OCI-LY7 (cell line): ENCODE measurements at places on chromosomes 13 and 19. TPM values are rescaled to one million over a fixed set of nuclear protein-coding genes. Genes with fewer than 3 reads are reported as not detected.

DNA sequence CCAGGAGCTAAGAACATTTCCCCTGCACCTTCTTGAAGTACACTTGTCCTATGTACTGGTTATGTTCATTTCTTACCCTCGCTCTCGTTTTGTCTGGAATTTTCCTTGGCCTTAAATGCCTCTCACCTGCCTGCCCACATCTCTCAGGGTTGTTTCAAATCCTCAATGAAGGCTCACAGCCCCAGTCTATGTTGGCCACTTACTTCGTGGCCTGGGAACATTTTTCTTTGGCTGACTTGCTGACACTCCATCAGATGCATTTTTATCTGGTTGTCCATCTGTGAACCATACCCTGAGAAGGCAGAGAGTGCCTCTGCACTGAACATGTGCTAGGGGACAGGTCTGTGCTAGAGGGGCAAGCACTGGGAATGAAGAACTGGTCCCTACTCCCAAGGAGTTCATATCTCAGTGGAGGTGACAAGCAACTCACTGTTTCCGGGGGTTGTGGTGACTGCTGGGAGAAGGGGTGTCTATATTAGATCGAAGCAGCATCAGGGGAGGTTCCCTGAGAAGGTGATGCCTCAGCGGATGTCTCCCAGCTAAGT lies 53.6 kb downstream of the USPL1 start:
- DNase-seq: no peak

GRCh38 chr19:38243279-38243673 lies 12.9 kb downstream of the PPP1R14A start:
- DNase-seq: no peak

The EFNA2 gene
- total RNA-seq: not detected in 2 replicates

DNA sequence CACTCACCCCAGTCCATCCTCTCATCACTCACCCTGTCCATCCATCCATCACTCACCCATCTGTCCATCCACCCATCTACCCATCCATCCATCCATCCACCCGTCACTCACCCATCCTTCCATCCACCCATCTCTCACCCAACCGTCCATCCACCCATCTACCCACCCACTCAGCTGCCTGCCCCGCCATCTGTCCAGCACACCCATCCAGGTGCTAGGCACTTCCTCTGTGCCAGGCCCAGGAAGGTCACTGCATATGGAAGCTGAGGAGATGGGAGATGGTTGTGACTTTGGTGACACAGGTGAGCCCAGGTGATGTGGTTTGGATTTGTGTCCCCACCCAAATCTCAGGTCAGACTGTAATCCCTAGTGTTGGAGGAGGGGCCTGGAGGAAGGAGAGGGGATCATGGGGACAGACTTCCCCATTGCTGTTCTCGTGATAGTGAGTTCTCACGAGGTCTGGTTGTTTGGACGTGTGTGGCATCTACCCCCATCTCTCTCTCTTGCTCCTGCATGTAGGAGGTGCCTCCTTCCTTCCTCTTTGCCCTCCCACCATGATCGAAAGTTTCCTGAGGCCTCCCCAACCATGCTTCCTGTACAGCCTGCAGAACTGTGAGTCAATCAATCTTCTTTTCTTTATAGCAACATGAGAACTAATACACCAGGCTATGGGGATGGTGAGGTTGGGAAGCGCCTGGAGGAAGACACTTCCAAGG lies 15.9 kb upstream of the C13orf46 start:
- no peak for DNase-seq

The YJEFN3 gene
- total RNA-seq: 35.3 and 35.8 TPM in 2 replicates

The ATP13A1 gene
- total RNA-seq: 122 and 128 TPM in 2 replicates

DNA sequence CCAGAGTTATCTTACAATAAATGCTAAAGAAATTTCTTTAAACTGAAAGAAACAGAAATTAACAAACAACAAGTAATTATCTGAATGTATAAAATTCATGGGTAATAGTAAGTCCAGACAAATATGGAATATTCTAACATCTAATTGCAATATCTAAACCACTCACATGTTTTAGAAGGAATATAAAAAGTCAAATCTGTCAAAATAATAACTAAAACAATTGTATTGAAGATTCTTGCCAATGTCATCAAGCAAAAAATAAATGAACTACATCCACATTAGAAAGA lies 942.9 kb upstream of the PCDH20 start:
- DNase-seq: no peak

The SGCG gene
- not detected in 2 replicates for total RNA-seq

- DNase-seq: peak; percentile 57
These were observed 21.5 kb upstream of the GSX1 start for GRCh38 chr13:27770809-27771208.

DNA sequence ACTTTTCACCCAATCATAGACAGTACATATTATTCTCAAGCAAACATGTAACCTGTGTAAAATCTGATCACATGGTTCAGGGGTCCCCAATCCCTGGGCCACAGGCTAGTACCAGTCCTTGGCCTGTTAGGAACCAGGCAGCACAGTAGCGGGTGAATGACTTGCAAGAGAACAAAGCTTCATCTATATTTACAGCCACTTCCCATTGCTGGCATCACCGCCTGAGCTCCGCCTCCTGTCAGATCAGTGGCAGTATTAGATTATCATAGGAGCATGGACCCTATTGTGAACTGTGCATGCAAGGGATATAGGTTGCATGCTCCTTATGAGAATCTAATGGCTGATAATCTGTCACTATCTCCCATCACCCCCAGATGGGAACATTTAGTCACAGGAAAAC lies 133.1 kb downstream of the MAB21L1 start:
- DNase-seq: no peak

DNA sequence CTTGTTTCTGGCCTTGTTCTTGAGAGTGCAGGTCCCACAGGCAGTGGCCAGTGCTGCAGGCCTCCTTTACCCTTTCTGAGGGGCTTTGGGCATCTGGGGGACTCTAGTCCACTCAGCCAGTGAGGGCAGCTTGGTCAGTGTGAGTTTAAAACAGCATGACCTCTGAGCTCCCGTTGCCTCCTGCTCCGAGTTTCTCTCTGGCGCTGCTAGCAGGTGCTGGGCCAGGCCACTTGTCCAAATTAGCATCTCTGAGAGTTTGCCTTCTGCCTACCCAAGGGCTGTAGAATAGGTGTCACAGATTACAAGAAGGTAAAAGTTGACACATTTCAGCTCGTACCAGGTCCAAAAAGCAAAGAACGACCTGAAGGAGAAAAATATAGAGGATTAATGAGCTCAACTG lies 105.9 kb downstream of the SIPA1L3 start:
- no peak for DNase-seq

DNA sequence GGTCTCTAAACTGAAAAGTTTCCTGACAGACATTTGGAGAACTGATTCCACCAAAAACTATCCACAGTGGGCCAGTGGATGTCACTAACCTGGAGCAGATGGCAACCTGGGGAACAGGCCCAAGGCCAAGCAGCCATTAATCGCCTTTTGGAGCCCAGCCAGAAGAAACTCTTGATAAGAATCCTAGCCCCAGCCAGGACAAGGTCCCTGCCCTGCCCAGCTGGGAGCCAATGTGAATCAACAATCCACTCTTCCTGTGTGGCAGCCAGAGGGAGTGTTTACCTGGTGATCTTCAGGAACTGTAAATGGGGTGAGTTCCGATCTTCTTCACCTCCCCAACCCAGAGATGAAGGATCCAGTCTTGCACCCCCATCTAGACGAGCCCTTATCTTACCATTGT lies 14.5 kb upstream of the IGSF23 start:
- no peak for DNase-seq

- peak; percentile 63 for DNase-seq
These were observed 928 bp upstream of the PNPLA6 start for GRCh38 chr19:7534531-7535046.

- peak; percentile 31 for DNase-seq
These were observed 17.7 kb downstream of the CRTC1 start for GRCh38 chr19:18701250-18701608.

The NR2C2AP gene
- 21.2 and 27.3 TPM in 2 replicates for total RNA-seq

- no peak for DNase-seq
These were observed 53.0 kb upstream of the FBXL3 start for GRCh38 chr13:77079902-77080413.

GRCh38 chr13:36778083-36778671 lies 40.8 kb upstream of the RFXAP start:
- DNase-seq: no peak
